ENCODE measurements at places on chromosomes 12 and 14.
A peak's percentile ranks its signal among the peaks of the same experiment; 100 is the strongest.

GRCh38 chr12:124369827-124370378 lies 75.0 kb downstream of the RFLNA start:
- peak; percentile 70 for ATAC-seq

DNA sequence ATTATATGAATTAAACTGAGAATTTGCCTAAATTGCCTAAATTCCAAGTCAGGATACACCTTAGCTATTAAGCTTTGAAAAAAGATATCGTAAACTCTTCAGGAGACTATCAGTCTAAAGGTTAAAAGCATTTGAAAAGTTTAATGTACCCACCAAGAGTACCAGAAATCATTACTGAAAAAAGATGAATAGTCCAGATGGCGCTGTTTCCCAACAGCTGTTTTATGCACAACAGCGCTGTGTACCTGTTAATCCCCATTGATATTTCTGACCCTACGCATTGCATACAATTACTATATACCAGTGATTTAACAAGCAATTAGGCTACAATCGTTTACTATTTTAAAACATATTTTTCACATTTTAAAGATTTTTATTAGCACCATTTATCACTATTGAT lies 185.0 kb downstream of the PLCZ1 start:
- ATAC-seq: peak; percentile 65

- ATAC-seq: no peak
These were observed 4.7 kb upstream of the TUBA1C start for GRCh38 chr12:49260166-49260565.

- no peak for ATAC-seq
These were observed 32.6 kb downstream of the PPP2R5E start for GRCh38 chr14:63510538-63510937.

DNA sequence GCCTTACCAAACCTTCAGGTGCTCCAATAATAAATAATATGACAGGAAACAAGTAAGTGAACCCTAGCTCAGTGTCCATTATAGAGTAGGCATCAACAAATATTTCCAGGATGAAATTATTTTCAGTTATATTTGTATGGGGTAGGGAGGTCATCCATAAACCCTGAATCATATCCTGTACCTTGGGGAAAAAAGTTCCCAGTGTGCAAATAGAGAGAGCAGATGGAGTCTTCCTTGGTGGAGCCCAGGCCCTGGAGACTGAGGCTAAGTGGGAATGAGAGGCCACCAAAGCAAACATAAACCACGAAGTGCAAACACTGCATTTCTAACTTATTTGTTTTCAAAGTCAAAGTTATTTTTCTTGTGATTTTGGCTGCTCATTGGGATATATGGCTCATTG lies 8.5 kb upstream of the ERP27 start:
- ATAC-seq: no peak
